ENCODE measurements at places on chromosomes 5 and 9. TPM values are rescaled to one million over a fixed set of nuclear protein-coding genes. Genes with fewer than 3 reads are reported as not detected.

SMIM3 gene
- total RNA-seq, result 35.4 TPM

OR1J2 gene
- not detected for total RNA-seq

RASEF gene
- total RNA-seq, result 0.12 TPM

DNA sequence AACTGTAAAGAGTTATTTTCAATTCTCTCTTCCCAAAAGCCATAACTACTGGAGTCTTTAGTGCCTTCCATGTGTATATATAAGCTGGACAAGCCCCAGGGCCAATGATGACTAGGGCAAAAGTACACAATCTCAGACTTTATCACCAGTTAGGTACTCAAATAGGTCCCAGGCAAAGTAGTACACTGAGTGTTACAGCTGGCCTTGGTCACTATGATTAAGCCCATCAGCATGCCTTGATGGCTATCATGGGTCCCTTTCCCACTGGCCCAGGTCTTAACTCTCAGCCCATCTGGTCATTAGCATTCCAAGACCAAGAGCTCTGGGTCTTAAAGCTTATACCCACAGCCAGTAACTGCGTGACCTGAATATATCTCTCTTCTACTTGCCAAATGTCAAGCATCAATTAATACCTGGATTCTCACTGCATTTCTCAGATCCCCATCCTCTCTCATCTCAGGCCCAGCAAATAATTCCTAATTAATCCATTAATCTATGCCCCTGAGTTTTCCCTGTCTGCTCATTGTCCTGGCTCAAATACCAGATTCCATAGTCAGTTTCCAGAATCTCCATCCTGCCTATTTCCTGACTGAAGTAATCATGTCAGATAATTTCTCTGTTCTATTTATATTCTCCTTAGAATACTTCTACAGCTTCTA is 62.3 kb downstream of the NR6A1 start:
- H3K27ac ChIP-seq, result no peak overlapping the region
- no peak overlapping the region for H3K4me3 ChIP-seq
- H3K4me1 ChIP-seq, result peaks cover 13% of the 10 kb centered on the region
- no peaks in the 10 kb centered on the region for H3K36me3 ChIP-seq
- H3K27me3 ChIP-seq, result no peaks in the 10 kb centered on the region
- DNase-seq, result no peak

DNA sequence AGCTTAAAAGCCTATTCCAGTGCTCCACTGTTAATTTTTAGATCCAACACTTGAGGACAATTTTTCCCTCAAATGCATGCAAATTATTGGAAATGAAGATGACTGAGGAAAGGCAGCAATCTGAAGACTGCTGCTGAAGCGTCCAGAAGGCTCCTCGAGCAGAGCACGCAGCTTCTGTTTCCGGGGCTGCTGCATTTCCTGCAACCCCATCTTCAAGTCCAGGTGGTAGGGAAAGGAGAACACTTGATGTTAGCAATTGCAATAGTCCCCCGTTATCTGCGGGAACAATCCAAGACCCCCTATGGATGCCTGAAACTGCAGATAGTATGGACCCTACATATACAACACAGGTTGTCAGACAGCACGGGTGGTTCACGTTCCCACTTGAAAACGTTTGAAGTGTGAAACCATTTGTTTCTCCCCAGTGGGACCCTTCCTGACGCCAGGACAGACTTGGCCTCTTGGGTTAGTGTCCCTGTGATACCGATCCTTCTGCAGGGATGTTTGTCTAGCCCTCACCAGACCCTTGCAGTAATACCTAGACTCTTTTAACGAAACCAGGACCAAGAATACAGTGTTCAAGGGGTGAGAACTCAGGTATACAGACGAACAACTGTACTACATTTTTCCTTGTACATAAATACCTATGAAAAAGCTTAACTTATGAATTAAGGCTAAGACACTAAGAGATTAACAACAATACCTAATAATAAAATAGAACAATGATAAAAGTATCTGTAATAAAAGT is 152.3 kb downstream of the HSD17B3 start:
- peaks cover 12% of the 10 kb centered on the region for H3K27me3 ChIP-seq
- no peaks in the 10 kb centered on the region for H3K36me3 ChIP-seq
- DNase-seq, result no peak
- no peaks in the 10 kb centered on the region for H3K4me1 ChIP-seq

GRCh38 chr9:81128701-81129100 is 560.6 kb downstream of the TLE1 start:
- DNase-seq, result no peak
- no peak overlapping the region for H3K27ac ChIP-seq
- peaks cover 7% of the 10 kb centered on the region for H3K4me1 ChIP-seq
- no peaks in the 10 kb centered on the region for H3K27me3 ChIP-seq
- H3K4me3 ChIP-seq, result no peak overlapping the region
- no peaks in the 10 kb centered on the region for H3K36me3 ChIP-seq

- no peaks in the 10 kb centered on the region for H3K36me3 ChIP-seq
- no peaks in the 10 kb centered on the region for H3K4me1 ChIP-seq
- no peaks in the 10 kb centered on the region for H3K27me3 ChIP-seq
- no peak for DNase-seq
These were observed 69.6 kb downstream of the CHSY3 start for GRCh38 chr5:129973716-129974426.

- no peak overlapping the region for H3K27ac ChIP-seq
- no peaks in the 10 kb centered on the region for H3K27me3 ChIP-seq
- peaks cover 26% of the 10 kb centered on the region for H3K4me1 ChIP-seq
- DNase-seq, result no peak
- H3K4me3 ChIP-seq, result no peak overlapping the region
- H3K36me3 ChIP-seq, result no peaks in the 10 kb centered on the region
These were observed 4.7 kb upstream of the TMEM141 start for GRCh38 chr9:136786451-136786850.

Measured in HCT116 (cell line).